ENCODE measurements at places on chromosomes 16 and 17.

GRCh38 chr17:66655861-66656260 lies 179.1 kb upstream of the CACNG5 start:
- DNase-seq, result no peak

DNA sequence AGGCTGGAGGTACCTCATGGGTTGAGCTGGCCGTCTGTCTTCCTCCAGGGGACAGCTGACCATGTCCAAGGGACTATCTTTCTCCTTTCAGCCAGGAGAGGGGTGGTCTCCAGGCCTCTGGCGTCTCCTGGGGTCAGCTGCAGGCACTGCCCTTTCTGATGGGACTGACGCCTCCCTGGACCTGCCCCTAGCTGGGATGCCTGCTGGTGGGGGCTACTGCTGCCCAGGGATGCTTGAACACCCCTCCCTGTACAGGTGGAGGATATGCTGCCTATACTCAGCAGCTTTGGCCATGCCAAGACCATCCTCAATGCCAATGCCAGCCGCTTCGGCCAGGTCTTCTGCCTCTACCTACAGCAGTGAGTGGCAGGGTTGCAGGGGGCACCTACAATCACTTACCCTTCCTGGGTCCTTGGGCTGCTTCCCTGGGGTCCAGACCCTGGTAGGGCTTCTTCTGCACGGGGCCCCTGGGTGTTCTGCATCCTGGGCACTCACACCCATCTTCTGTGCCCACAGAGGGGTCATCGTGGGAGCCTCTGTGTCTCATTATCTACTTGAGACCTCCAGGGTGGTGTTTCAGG lies 4.2 kb downstream of the MYO15B start:
- DNase-seq, result no peak

GRCh38 chr16:68283801-68284598 lies 19.7 kb downstream of the SLC7A6 start:
- DNase-seq, result no peak

GRCh38 chr17:43778337-43779144 lies at the start of gene DUSP3:
Gene DUSP3 (minus strand): TSS chr17:43778977. CDS start chr17:43778924, 53 bp downstream.
- DNase-seq, result peak; percentile 43

DNA sequence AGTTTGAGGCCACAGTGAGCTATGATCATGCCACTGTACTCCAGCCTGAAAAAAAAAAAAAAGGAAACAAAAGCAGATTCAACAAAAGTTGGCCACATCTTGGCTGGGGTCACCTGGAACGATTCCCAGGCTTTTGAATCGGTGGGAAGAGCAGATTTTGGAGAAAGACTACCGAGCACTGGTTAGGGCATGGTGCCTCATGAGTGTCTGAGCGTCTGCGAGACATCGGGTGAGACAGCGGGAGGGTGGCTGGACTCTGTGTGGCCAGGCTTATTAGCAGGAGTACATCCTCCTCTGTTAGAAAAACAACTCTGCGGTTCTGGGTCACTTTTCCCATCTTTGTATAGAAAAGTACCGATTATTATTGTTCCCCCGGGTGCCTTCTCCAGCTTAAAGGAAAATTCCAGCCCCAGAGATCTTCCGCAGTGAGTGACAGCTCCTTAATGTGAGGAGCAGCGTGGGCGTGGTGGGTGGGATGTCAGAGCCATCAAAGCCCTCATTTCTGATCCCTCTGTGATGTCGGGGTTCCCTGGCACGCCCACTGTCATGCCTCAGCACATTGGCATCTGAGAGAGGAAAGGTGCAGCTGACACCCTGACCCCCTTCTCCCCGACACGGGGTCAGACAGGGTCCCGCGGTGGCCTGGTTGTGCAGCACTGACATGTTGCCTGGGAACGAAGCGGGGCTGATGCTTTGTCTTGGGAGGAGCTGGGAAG lies 6.9 kb downstream of the RGS9 start:
- no peak for DNase-seq

- no peak for DNase-seq
These were observed 4.8 kb downstream of the SPATA32 start for GRCh38 chr17:45257115-45257514.

DNA sequence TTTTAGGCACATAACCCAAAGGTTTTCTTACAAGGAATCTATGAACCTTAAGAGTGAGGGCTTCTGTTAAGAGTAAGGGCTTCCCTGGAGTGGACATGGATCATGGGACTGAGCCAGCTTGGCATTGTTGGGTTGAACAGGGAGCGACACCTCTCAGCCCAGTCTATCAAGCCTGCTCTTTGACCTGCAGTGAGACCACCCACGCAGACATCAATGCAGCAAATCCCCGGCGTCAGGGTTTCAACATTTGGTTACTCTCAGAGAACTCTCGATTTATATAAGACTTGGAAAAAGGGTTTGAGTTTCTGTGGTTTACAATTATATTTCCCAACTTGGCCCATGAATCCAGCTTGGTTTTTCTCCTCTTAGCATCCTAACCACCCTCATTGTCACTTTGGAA lies 299.9 kb downstream of the WWOX start:
- no peak for DNase-seq

Data from NCI-H1694 treated with DMSO at 0.1 percent for 48 hours (cell line).